ENCODE measurements at places on chromosomes 13 and 19.

GRCh38 chr19:3336680-3337523, 29.5 kb upstream of the NFIC start:
- DNase-seq, result no peak

DNA sequence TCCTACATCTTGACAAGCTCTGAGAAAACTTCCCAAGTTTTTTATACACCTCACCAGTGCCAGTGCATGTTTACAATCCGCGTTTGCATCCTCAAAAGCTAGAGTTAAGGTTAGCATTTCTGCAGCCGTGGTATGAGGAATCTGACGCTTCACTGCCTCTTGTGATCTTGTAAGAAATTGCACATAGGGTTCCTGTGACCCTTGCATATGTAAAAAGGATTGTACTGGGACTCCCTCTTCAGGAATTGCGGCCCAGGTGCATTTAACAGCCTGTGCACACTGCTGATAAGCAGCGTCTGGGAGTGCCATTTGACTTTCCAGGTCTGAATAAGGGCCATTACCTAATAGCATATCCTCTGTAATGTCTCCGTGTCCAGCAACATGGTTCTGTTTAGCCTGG, 15.3 kb downstream of the FPR3 start:
- DNase-seq, result no peak

GRCh38 chr13:80074143-80074752, 266.7 kb downstream of the SPRY2 start:
- DNase-seq, result no peak

GRCh38 chr19:39824143-39825092, 9.5 kb downstream of the DYRK1B start:
- peak; percentile 79 for DNase-seq

- no peak for DNase-seq
These were observed 7.8 kb upstream of the C19orf84 start for GRCh38 chr19:51398096-51398704.

GRCh38 chr13:93259527-93260080, 33.0 kb downstream of the GPC6 start:
- no peak for DNase-seq
